ENCODE measurements at places on chromosomes 12 and 14.
A peak's percentile ranks its signal among the peaks of the same experiment; 100 is the strongest.

- peak; percentile 88 for DNase-seq
Measured at GRCh38 chr12:65596514-65597091, 227.7 kb upstream of the HMGA2 start.

DNA sequence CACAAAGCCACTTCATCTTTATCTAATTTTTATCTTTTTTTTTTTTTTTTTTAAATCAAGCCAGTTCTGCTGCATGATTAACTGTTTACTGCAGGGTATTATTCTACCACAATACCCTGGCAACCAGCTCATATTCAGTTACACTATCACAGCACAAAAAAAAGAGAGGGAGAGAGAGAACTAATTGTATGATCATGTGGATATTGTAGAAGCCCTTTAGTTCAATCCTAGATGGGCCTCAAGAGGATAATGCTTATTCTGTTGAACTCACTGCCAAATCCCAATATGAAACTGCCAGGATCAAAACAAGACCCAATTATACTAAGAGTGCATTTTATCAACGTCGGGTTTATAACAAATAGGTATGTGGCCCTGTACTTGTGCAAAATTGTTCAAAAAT lies 51.5 kb downstream of the MED13L start:
- no peak for DNase-seq

GRCh38 chr12:92105676-92106075 lies 40.0 kb downstream of the BTG1 start:
- DNase-seq: no peak

DNA sequence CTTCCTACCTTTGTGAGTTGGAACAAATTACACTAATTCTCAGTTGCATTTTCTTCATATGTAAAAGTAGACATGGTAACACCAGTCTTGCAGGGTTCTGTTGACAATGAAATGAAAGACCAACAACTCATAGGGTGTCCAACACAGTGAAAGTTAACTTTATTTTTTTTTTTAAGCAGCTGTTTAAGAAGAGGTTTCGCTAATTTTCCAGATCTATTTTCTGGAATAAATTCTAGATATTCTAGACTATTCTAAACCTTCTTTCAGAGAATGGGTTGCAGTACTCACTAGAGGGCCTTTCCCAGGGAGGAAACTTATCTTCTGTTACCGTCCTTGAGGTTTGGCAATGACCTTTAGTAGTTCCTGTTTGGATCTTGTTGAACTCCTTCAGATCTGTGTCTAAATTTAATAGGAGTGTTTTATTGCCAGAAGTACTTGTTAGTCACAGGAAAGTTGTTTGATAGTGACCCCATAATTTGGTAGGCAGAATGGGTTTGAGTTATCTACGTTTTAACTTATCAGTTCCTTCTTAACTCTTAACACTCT lies 2.8 kb upstream of the ART4 start:
- DNase-seq: no peak

DNA sequence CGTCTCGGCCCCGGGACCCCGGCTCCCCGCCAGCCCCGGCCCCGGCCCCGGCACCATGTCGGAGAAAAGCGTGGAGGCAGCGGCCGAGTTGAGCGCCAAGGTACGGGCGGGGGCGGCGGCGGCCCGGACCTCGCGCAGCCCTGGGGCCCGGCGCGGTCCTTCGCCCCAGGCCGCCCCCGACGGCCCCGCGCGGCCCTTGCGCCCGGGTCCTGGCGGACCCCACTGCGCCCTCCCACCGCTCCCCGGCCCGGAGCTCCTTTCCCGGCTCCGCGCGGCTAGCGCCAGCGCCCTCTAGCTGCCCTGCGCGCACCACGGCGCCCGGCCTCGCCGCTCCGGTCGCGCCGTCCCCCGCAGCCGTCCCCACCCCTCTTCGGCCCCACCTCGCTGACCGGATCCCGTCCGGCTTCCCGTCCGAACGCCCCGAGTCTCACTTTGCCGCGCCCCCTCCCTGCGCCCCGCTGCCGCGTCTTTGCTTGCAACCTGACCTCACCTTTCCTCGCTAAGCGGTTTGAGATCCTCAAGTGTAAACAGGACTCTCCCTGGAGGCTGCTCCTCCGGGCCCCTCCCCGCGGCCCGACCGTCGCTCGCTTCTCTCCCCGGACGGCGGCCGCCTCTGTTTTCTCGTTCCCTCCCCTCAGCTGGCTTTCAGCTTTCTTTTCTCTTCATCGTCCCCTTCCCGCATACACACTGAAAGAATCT lies 637 bp downstream of the PTMS start:
- DNase-seq: peak; percentile 57

- DNase-seq: no peak
Measured at GRCh38 chr12:98456576-98457573, 58.5 kb upstream of the TMPO start.

GRCh38 chr14:34872822-34873588 lies 2.2 kb downstream of the BAZ1A start:
- DNase-seq: peak; percentile 68

DNA sequence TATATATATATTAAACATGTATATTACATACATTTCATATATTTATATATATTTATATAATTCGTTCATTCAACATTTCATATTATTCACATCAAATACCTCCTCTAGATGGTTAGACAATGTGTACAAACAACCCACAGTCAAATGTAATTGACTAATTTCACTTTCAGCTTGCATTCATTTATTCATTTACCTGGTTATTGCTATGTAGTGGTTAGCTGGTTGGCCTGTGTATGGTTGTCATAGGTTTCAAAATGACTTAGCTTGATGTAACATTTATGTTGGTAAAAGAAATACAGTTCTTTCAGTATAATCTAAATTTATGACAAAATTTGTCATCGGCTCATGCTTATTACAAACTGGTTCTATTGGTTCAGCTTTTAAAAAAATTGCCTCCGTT lies 389 bp downstream of the OR4K13 start:
- DNase-seq: no peak

DNA sequence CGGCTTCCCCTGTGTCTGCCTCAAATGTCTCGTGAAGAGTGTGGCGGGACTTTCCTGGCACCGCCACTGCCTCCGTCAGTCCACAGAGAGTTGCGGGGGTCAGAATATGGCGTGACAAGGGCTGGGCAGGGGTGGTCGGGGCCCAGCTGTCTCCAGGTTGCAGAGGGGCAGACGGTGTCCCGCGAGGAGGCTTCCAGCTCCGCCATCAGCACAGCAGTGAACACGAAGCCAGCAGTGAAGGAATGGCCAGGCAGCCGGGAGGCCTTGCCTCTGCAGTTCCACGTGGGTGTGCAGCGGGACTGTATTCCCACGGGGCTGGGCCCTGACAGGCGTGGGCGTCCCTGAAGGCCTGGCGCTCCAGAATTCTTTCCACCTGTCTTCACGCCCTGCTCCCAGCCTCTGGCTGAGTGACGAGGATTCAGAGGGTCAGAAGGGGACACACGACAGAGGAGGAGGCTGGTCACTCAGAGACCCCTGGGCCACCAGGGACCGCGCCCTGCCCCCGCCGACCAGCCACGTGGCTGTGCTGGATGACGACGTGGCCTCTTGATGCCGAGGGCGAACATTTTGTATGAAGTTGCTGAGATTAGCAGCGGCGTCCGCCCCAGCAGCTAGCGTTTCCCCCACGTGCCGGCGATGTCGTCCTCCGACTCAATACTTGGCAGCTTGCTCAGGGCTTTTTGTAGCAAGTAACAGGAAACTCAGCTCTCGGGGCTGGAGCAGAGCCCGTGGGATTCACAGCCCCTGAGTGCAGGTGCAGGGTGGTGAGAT lies 25.0 kb upstream of the GALNT9 start:
- no peak for DNase-seq

GRCh38 chr12:108618079-108618952 lies 15.4 kb downstream of the SELPLG start:
- DNase-seq: peak; percentile 85

DNA sequence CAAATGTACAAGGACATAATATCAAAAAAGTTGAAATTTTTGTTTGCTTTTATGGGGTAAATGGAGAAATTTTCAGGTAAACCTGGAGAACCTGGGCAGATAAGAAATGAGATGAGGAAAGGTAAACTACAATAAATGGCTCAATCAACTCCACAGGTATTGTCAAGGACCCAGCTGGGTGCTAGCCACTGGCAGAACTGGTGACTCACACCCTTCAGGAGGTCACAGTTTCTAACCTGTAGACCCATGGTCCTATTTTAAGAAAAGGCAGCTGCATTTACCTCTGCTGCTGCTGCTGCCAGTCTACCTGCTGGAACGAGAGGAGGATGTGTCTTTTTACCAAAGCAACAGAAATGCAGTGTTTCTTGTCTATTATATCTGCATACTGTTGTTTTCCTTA lies 226.6 kb downstream of the ALG10B start:
- DNase-seq: no peak

- no peak for DNase-seq
Measured at GRCh38 chr14:86761611-86762010, 1231.4 kb downstream of the GALC start.

DNA sequence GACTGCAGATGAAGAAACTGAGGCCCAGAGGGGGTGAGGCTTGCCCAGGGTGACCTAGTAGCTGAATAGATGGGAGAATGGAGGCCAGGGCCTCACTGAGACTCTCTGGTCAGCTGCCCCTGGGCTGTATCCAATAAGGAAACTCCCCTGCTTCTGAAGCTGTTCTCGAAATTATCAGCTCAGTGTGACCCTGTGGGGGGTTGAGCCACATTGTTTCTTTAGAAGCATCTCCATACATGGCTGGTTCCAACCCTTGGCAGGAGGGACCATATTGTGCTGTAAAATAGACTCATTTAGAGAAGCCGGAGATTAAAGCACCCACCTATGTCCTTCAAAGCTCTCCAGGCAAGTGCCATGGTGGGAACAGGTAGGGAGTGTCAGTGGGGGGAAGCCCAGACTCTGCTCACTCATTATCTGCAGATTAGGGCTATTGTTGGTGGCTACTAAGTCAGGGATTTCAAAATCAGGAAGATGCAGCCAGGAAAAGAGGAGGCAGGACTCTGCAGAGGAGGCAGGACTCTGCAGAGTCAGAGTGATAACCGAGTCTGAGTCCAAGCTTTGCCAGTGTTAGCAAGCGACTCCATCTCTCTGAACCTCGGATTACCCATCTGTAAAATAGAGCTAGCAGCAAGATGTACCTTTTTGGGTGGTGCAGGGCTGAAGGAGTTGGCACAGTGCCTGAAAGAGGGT lies 3.5 kb downstream of the SERPINA5 start:
- DNase-seq: no peak

- no peak for DNase-seq
Measured at GRCh38 chr12:117502233-117502632, 140.8 kb upstream of the NOS1 start.

DNA sequence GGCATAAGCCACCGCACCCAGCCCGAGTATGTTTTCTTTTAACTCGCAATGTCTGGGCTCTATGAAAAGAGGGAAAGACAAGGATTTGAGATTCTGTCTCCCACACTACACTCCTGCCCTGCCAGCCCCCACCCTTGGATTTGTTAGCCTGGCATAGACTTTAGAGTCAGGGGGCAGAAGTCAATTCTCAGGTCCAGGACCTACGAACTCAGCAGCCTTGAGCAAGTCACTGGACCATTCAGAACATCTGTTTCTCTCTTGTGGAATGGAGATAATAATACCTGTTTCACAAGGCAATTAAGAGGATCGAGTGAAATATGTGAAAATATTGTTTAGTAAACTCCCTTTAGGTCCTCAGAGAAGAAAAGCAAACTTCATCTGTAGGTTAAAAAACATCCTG lies 66.1 kb upstream of the FUT8 start:
- DNase-seq: no peak

- no peak for DNase-seq
Measured at GRCh38 chr14:68840454-68840853, 47.6 kb upstream of the ZFP36L1 start.
